ENCODE measurements at places on chromosomes 2 and 18. TPM values are rescaled to one million over a fixed set of nuclear protein-coding genes. Genes with fewer than 3 reads are reported as not detected.

The ACKR3 gene
- 92.9 TPM for polyA plus RNA-seq

The DNAJC5G gene
- 0.19 TPM for polyA plus RNA-seq

The SCRN3 gene
- 23.8 TPM for polyA plus RNA-seq

The DSC2 gene
- polyA plus RNA-seq, result 65.2 TPM

DNA sequence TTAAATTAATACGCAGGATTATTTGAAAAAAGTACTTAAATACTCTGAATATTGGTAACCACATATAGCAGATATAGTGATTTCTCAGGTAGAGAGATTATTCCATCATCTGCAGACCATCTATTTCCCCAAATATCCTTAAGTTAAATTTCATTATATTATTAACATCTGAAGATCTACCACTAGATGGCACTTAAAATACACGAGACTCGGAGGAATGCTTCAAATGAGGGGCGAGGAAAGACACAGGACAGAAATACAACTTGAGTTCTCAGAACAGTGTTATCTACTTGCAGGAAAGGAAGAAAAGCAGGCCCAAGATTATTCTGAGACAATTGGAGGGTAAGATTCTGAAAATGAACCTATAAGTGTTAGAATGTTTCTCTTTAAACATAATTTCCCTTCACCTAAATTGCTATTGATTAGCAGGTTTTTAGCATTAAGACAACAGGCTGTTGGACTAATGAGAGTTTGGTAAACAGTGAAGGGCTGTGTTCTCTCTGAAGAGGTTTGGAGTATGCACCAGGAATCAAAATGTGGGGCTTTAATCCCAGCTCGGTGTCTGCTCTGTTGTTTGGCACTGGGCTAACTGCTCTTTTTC is 76.9 kb upstream of the GCFC2 start:
- DNase-seq, result no peak

GRCh38 chr2:175462246-175462645 is 280.7 kb upstream of the ATP5MC3 start:
- no peak for DNase-seq

DNA sequence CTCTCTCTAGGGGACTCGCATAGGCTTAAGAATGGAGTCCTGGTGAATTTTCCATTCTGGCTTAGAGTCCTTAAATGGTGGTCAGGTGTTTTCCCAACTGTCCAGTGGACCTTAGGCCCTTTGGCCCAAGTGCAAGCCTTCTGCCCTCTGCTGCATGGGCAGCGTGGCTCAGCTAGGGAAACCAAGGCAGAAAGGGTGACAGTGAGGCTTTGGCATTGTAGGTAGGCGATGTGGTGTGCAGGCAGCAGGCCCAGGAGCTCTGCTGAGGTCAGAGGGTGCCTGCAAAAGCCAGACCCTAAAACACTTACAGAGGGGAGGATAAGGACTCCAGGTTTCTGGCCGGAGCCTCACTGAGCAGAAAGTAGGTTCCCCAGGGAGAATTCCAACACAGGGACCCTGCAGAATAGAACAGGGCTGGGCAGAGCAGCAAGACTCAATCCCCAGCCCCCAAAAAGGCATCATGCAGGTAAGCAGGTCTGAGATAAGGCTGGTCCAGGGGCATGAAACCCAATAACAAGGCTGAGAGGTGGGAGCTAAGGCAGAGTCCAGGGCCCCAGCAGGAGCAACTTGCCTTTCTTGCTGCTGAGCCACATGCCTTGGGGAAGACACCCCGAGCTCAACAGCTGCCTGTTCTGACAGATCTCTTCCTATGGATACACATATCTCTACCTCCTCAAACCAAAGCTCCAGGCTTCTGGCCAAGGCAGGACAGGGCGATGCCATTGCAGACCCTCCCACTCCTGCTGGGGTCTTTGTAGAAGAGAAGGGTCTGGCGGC is 199.7 kb downstream of the TNS1 start:
- DNase-seq, result no peak

GRCh38 chr2:42941633-42942176 is 149.3 kb upstream of the HAAO start:
- DNase-seq, result no peak
